ENCODE measurements at places on chromosomes 7 and 10.

GRCh38 chr10:60942134-60942787 lies 1.7 kb downstream of the RHOBTB1 start:
- DNase-seq: no peak

DNA sequence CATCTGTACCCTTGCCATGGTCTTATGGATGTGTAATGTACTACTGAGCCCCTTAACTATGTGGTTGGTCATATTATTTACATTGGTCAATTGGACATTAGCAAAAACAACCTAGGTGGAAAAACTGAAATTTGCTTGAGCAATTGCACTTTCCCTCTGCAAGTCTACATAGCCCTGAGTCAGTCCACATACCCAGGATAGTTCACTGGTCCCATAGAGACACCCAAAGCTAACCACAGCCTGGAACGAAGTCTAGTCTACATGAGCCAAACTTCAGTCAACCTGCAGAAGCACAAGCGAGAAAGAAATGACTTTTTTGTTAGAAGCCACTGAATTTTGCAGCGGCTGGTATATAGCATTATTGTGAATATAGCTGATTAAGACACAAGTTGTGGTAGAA lies 37.6 kb upstream of the COL1A2 start:
- DNase-seq: no peak

- DNase-seq: no peak
These were observed 84.4 kb upstream of the TNS3 start for GRCh38 chr7:47666164-47666862.

DNA sequence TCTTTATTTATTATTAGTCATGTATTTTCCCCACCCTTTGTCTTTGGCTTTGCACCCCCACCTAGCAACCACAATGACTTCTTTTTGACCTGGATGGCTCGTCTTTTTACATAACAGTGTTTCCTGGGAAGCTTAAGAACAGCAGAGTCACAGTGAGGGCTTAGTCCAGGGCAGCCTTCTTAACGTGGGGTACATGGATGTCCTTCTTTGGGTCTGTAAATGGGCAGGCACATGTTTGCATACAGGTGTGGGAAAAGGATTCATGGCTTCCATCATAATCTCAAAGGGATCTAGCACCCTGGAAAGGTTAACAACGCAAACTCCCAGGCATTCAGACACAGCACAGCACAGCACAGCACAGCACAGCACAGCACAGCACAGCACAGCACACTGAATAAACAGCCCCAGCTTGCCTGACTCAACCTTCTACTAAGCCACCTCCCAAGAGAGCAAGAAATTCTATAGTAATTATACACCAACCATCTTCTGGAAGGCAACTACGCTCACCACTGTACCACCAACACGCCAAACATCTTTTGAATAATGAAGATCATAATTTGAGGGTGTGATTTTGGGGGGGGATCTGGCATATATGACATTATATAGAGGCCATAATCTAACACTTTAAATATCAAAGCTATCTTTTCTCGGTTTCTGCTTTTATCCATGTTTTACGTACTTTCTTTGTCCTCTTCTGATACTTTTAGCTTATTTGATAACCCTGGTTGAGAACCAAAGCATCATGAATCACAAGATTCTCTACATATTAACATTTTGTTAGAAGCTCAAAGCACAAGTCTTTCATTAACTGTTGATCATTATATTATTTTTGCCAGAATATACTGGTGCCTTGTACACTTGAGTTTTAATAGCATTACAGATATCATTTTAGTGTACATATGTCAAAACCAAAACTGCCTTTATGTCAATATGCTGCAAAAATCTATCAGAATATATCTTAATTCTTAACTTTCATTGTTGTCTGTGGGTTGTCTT lies 177.2 kb upstream of the KLF14 start:
- DNase-seq: no peak

DNA sequence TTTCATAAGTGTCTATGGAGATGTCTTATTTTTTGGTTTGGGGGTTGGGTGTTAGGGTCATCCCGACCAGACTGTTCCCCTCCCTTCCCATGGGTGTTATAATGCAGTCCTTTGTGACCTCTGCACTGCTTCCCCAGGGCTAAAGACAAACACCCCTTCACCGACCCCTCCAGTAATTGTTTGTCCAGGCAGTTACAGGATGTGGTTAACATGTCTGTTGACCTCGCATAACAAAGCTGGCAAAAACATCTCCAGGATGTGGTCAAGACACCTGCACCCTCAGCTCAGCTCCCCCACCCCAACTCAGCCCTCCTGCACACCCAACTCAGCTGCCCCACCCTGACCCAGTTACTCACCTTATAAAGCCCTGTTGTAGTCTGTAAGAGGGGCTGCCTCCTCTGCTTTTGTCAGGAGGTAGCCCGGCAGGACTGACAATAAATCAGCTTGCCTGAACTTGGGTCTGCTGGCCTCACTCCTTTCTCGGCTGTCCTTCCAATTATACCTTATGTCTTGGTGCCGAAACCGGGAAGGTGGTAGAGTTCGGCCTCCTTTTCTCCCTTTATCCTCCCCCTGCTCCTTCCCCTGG lies 102.2 kb downstream of the ZNF92 start:
- DNase-seq: no peak

DNA sequence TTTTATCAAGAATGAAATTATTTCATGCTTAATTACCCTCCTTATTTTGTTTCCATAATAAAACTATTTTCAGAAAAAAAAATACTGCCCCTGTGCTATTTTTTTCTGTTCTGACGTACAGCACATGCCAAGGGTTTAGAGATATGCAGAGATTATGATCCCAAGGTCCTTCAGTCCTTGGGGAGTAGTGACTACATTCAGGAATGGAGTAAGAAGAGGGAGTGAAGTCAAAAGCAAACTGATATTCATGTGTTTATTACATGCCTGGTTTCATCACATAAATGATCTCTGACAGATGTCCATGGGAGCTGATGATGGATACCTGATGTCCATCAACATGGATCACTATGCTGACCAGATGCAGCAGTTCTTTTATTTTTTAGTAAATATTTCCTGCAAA lies 17.2 kb downstream of the AKAP9 start:
- DNase-seq: no peak

DNA sequence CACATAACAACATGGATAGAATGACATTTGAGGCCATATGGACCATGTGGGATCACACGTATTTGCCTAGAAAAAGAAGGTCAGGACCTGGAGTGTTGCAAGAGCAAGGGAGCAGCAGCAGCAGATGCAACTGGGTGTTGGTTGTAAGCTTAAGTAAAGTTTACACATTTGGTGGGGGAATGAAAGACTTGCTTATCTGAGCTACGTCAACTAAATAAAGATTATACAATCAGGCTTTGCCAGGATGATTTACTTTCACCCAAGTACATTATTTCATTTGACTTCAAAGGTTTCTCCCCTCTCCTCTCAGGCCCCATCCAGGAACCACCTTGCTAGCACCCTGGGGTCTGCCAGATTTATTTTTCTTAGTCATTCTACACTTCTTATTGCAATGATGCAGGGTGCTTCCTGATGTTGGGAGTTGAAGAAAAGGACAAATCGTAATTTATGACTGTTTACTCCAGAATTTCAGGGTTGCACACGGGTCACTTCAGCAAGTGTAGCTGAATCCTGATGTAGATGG lies 591.9 kb upstream of the IGFBP3 start:
- no peak for DNase-seq

- DNase-seq: no peak
These were observed 139.4 kb downstream of the HIBADH start for GRCh38 chr7:27523321-27523720.

GRCh38 chr10:79244068-79244442 lies 103.2 kb upstream of the PPIF start:
- DNase-seq: no peak

GRCh38 chr7:132732321-132732865 lies 156.1 kb upstream of the PLXNA4 start:
- no peak for DNase-seq

GRCh38 chr10:974785-975074 lies 13.5 kb upstream of the GTPBP4 start:
- no peak for DNase-seq

- no peak for DNase-seq
These were observed 250.8 kb downstream of the KCNMA1 start for GRCh38 chr10:77386838-77387237.

DNA sequence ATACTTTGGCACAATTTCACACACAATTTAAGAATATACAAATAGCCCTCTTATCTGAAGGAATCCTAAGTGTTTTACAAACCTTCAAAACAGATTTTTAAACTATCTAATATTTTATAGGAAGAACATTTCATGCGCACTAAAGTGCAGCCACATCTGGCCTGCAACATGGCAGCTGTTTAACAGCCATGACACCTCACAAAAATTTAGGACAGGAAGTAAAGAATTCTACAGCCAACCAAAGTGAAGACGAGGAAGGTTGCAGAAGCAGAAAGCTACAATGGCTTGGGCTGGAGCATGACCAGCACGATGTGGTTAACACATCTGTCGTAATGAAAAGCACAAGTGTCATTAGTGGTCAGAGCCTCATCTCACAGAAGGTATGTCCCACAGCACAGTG lies 238.1 kb downstream of the HPSE2 start:
- no peak for DNase-seq

- no peak for DNase-seq
These were observed 340.7 kb downstream of the EXOC4 start for GRCh38 chr7:133593561-133593960.

DNA sequence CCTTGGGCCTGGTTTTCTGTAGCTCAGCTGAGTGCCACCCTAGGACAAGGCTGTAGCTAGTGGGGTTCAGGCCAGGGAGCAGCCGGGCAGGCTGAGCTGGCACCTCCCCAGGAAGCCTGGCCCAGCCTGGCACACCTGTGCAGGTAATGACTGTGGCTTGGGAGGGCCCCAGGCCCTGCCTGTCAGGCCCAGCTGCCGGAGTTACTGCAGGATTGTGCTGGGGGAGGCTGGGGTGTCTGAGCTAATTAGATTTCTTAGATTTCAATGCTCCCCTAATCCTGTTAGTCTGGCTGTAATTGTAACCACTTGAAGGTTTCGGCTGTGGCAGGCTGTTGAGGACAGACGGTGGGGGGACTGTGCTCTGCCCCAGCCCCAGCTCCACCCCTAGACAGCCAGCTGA lies 6.0 kb downstream of the ZMIZ1 start:
- no peak for DNase-seq

DNA sequence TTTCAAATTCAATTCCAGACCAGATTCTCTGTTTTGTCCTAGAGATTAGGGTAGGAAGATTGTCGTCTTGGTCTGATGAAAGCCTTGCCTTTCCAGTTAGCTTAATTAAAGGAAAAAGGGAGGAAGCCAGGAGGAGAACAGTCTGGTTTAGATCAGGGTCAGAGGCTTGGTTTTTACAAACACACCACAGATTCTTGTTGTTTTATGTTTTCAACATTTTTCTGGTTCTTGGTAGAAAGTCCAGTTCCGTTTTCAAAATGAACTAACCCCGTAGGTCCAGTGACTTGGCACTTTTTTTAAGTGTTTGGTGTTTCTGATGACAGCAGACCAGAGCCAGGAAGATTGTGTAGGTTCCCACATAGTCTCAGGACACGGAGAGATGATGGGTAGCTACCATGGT lies 167.1 kb upstream of the INHBA start:
- DNase-seq: no peak

- peak; percentile 38 for DNase-seq
These were observed 574 bp upstream of the IL6 start for GRCh38 chr7:22726345-22726906.

- DNase-seq: no peak
These were observed 4.9 kb downstream of the SLC25A13 start for GRCh38 chr7:96316949-96317348.

DNA sequence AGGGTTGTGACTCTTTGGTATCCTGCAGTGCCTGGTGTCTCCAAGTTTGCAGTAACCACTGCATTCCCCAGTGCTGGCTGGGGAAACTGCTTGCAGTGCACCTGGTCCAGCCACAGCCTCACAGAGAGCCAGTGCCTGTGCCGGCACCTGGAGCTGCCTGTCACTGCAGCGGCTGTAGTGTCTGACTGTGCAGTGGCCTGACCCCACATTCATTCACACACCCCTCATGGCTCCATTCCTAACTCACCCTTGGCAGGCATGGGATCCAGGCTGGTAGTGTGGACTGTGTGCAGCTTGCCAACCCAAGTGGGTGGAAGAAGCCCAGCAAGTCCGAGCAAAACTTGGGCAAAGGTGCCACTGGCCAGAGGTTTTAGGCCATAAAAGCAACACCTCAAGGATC lies 3.7 kb upstream of the CYP3A43 start:
- DNase-seq: no peak

- no peak for DNase-seq
These were observed 397.5 kb downstream of the KCNMA1 start for GRCh38 chr10:77240041-77240652.

DNA sequence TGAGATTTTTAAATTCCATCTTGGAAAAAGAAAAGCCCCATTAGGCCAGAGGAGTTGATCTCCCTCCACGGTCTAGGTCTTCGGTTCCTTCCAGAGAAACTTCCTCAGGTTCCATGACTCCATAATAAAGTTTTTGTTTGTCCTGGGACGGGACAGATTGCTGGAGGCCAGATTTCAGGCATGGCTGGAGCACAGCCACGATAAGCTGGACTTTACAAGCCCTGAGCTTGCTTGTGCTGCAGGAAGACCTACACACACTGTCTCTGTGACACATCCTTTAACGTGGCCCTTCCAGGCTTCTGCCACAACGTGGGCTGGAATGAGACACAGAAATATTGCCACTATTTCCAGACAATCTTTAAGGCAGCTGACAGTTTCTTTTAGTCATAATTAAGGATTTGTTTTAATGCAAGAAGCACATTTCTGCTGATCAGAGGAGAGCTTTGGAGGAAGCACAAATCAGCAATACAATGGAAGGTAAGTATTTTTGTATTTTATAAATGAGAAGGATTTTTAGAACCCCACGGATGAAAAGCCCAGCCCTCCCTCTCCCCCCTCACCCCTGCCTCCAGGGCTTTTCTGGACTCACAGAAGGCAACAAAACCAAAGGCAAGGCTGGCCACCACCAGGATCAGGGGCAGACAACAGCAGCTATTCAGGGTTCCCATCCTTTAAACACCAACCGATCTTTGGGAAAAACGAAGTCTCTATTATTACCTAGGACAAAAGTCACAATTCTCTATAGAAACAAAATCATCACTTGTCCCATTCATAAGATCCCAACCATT lies 6.5 kb downstream of the CTBP2 start:
- DNase-seq: no peak

- DNase-seq: no peak
These were observed 71.1 kb downstream of the CXCL12 start for GRCh38 chr10:44313761-44314165.

DNA sequence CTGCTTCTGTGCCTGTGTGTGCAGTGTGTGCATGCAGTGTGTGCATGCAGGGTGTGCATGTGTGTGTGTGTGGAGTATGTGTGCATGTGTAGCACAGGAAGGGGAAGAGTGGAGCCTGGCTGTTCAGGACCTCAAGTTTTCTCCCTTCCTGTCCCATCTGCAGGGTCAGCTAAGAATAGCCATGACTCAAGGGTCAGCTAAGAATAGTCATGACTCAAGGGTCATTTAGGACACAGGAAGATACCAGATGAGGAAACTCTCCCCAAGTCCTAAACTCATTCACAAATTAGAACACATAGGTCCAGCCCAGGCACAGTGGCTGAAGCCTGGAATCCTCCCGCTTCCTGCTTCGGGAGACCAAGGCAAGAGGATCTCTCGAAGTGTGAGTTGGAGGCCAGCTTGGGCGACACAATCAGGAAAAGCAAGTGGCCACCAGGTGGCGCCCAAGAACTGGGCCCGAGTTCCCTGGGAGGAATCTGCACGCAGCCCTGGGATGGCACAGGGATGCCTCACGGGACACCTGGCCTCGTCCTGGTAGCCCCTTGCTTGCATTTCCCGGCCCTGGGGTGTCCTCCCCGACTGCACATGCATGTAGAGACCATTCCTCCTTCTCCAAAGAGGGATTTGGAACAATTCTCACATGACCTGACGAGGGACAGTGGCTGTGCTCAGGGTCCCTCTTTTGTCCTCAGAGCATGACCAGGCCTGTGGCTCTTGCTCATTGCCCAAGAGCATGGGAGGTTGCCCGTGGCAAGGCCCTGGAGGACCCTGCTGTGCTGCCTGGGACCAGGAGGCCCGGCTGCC lies 21.4 kb upstream of the VOPP1 start:
- peak; percentile 74 for DNase-seq

Data from activated T-cell treated with anti-CD3 and anti-CD28 coated beads, Interleukin-2, amount 50 U/mL, for 1 hour (primary cell).